Stimulated activated CD4-positive, alpha-beta T cell treated with anti-CD3 and anti-CD28 coated beads, Interleukin-1b, Interleukin-23, amount 100 ng/mL, for 48 hours (primary cell): ENCODE measurements at places on chromosomes 4 and X.

DNA sequence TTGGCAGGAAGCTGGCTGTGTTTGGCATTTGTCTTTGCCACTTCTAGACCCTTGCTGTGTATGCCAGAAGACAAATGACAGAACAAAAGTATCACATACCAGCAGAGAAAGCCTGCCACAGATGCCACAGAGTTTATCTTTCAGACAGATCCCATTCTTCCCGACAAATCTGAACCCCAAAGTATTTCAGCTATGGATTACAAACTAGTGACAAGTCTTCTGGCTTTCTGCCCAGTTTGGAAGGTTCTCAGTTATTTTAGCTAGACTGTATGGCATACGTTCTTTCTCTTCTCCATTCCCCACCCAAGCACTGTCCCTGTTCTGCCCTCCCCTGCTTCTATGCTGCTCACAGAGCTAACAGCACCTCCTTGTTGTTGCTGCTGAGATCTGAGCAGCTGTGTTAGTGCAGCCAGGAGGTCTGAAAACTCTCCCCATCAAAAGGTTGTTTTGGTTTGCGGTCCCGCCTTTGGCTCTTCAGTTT, 236.7 kb downstream of the FRAS1 start:
- no peak for DNase-seq

- DNase-seq, result no peak
These were observed 587 bp downstream of the TIMM8A start for GRCh38 chrX:101347859-101348451.

- DNase-seq, result no peak
These were observed 81.2 kb downstream of the DCK start for GRCh38 chr4:71074452-71075299.

DNA sequence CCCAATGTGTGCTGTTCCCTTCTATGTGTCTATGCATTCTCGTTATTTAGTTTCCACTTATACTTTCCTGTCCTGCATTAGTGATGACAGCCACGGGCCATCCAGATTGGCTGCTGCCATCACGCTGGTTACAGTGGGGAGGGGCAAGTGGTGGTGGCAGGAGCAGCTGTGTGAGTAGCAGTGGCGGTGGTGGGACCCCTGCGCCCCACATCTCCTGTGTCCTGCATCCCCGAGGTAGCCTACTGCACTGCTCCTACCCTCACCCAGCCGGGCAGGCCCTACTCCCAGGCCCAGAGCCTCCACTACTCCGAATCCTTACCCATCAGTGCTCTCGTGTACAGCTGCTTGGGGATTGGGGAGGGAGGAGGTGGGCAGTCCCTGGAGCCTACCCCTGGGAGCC, 798.7 kb upstream of the AGA start:
- no peak for DNase-seq

- no peak for DNase-seq
These were observed 676.8 kb upstream of the HS3ST1 start for GRCh38 chr4:12105519-12105918.

- no peak for DNase-seq
These were observed 36.0 kb upstream of the SMARCAD1 start for GRCh38 chr4:94171616-94172015.

DNA sequence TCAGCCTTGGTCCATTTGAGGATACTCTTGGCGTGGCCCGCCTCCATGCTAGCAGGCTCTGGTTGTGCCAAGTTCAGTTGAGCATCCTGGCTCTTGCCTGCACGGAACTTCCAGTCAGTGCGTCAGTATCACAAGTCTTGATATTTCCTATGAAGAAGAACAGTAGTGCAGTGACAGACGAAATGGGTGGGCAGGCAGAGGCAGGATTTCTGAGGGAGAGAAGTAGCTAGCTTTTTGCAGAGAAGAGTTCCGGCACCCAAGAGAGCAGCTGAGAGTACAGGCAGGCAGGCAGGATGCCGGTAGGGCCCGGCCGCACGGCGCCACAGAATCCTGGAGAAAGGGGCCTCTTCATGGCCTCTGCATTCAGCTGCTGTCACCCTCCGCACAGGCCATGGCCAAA, 56.1 kb upstream of the MSANTD1 start:
- no peak for DNase-seq

DNA sequence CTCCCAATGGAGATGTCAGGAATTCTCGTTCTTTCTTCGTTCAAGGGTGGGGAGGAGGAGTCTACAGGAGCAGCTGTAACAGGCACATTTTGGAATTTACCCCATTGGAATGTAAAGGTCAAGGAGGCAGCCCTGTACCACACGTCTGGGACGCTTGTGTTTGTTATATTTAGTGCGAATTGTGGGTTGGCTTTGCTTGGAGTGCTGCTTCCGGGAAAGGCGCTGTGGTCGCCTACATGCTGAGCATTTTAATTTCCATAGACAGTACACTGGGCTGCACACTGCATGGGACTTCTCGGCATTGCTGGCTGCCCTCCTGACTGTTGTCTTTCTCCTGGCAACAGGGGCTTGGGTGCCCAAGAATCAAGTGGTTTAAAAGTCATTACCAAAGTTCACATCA, 12.8 kb downstream of the GYG2 start:
- no peak for DNase-seq

DNA sequence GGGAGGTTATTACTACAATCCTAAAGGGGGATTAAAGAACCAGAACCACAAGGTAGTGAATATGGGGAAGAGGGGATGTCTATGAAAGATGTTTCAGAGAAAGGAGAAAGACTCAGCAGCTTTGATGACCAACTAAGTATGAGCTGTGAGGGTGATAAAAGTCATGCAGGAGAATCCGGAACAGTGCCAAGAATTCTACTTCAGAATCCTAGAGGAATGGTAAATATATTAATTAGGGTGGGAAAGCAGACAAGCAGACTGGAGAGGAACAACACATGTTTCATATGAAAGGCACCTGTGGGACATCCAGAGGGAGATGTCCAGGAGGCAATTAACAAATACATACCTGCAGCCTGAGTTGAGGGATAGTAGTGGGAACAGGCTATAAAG, 642.2 kb upstream of the DIPK2B start:
- DNase-seq, result no peak

- no peak for DNase-seq
These were observed 107.8 kb upstream of the TMEM47 start for GRCh38 chrX:34764852-34765361.

- DNase-seq, result no peak
These were observed 68.8 kb upstream of the PRPS1 start for GRCh38 chrX:107559506-107559905.

GRCh38 chr4:182488896-182489295, 245.7 kb downstream of the TENM3 start:
- DNase-seq, result no peak

DNA sequence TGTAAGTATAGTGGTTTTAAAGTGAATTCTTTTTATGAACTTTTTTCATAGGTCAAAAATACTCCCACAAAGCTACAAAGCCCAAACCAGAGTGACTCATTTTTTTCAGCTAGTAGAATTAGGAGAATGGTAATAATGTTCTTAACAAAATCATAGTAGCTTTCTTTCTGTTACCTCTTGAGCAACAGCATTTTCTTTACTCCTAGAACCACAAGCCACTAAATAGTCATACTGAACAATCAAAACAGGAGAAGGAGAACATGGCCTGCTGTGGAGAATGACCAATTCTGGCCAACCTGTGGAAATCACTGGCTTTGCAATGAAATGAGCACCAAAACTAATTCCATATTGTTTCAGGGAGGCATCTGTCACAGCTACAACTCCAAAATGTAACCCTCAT, 112.9 kb downstream of the AMMECR1 start:
- DNase-seq, result no peak

DNA sequence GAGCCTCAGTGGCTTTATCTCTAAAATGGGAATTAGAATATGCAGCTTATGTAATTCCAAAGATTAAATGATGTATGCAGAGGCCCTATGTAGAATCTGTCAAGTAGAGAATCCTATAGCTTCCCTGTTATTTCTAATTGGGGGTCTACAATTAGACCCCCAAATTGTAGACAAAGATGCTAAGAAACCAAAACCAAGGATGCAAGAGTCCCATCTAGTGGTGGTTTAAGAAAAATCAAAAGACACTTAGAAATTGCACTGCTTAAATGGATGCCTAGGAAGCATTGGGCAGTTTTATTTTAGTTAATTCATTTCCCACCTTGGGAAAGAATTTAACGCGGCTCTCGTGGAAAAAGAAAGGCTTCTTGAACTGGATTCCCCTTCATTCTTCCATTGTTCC, 115.2 kb downstream of the GABRA2 start:
- DNase-seq, result no peak

DNA sequence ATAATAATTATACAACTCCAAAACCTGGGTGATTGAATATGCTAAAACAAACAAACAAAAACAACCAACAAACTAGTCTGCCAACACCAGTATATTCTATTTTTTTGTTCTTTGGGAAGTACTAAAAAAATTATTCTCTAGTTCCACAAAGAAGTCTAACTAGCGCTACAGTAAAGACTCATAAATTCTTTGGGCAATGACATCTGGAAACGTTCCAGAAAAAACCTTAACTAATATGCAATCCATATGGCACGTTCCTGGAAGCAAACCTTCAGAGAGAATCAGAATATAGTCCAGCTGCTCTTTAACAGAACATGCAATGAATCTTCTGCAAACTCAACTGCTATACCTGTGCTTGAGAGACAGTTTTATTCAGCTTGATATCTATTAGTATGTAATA, 500.1 kb downstream of the TRAM1L1 start:
- DNase-seq, result no peak

DNA sequence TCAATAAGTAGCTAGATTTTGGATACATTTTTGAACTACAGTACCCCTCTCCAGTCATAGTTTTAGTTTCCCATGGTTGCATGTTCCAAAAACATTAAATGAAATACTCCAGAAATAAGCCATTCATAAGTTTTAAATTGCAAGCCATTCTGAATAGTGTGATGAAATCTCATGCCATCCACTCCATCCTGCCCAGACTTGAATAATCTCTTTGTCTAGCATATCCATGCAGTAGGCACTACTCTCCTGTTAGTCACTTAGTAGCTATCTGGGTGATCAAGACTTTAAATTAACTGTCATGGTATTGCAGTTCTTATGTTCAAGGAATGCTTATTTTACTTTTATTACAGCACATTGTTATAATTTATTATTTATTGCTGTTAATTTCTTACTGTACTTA, 237.4 kb downstream of the SPANXN1 start:
- no peak for DNase-seq

DNA sequence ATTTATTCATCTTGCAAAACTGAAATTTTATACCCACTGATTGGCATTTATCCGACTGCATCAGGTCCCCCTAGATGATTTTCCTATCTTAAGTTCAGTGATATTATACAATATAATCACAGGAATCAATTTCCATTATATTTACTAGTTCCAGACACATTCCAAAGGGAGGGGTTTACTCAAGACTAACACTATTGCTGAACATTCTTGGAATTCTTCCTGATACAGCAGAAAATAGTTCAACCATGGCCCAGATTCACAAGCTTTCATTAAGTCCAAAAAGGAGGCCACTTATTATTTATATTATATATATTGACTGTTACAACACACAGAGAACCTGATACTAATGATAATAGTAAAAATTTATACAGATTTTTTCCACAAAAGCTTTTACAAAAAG, 2353.6 kb downstream of the PCDH7 start:
- no peak for DNase-seq

DNA sequence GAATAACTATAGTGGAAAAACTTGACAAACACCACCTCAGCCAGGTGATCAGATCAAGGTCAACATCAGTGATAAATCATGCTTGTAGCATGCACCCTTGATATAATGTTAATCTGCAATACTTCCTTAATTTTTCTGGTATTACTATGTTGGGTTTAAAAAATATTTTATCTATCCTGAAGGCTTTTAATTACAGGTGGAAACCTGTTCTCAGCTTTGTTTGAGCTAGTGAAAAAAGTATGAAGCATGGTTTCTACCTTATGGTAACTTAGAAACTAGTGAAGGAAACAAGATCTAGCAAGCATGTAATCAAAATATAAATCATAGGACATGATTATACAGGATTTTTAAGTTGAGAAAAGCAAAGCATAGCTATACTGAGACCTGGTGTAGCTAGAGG, 26.6 kb downstream of the MAOA start:
- no peak for DNase-seq

GRCh38 chrX:17580539-17581152, 156.6 kb upstream of the SCML1 start:
- no peak for DNase-seq

- peak; percentile 51 for DNase-seq
These were observed 1.1 kb downstream of the FBXW7 start for GRCh38 chr4:152534541-152535359.

- peak; percentile 34 for DNase-seq
These were observed 4.5 kb upstream of the NKX1-1 start for GRCh38 chr4:1410491-1411325.

DNA sequence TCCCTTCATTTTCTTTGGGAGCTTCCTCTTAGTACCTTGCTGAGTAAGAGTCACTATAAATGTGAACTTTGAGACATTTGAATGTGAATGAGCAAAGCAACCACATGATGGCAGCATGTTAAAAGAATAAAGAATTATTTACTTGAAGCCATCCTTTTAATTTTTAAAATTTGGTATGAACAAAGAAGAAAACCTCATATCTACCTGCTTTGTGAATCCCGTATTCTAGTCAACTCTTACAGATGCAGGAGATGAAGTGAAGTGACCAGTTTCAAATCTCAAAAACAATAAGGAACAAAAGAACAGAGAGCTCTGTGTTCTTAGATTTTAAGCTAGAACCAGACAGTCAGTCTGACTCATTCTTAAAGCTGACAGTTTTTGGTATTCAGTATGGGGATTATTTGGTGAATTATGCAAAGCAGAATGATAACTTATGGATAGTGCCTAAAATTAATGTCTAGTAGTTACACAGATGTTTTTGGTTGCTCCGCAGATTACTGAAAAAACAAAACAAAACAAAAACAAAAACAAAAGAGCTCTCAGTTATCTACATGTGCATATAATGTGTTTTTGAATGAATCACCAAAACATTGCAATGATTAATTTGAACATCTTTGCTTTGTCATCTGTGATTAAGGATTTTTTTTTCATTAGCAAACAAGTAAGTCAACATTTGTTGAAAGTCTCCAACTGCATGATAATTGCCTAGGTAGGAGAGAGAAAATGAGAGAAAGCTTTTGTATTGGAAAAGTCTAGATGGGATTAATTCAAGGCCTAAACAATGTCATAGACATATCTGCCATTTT, 48.2 kb upstream of the H2AZ1 start:
- DNase-seq, result no peak

GRCh38 chr4:38424151-38424871, 239.7 kb upstream of the KLF3 start:
- DNase-seq, result no peak

GRCh38 chrX:15497865-15498264, 2.7 kb upstream of the BMX start:
- DNase-seq, result peak; percentile 26

DNA sequence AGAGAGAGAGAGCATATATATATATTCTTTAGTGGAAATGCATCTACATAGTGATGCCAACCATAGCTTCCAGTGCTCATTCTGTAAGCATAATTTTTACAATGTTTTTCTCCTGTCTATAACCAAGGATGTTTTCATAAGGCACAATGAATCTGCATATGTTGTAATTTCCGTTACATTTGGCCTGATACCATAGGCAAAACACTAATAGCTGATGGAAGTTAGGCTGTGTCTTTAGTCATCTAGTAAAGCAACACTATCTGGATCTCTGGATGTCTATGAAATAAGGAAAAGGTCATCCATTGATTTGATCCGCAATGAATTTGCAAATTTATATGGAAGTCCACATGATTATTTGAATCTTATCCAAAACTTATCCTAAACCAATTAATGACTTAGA, 8.1 kb downstream of the PCDH7 start:
- DNase-seq, result no peak

- DNase-seq, result no peak
These were observed 63.4 kb downstream of the PTTG2 start for GRCh38 chr4:38023347-38024205.
